ENCODE measurements at places on chromosomes 1 and 21. TPM values are rescaled to one million over a fixed set of nuclear protein-coding genes. Genes with fewer than 3 reads are reported as not detected.

Gene GJB5
- 1.0 TPM for total RNA-seq

Gene SH2D1B
- total RNA-seq = not detected

Gene UCHL5
- 60.8 TPM for total RNA-seq

Gene ADAMTS5
- total RNA-seq = 12.5 TPM

DNA sequence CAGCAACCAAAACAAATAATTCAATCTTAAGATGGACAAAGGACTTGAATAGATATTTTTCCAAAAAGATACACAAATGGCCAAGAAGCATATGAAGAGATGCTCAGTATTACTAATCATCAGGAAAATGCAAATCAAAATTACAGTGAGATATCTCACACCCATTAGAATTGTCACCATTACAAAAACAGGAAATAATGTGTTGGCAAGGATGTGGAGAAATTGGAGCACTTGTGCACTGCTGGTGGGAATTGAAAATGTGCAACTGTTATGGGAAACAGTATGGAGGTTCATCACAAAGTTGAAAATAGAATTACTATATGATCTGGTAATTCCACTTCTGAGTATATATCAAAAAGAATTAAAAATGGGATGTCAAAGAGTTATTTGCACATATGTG, 83.2 kb downstream of the SH3GLB1 start:
- no peak for DNase-seq

- peak; percentile 94 for DNase-seq
These were observed 21.8 kb downstream of the RSPH1 start for GRCh38 chr21:42474043-42474831.

- DNase-seq = peak; percentile 27
These were observed 51.1 kb upstream of the PDC start for GRCh38 chr1:186511761-186512637.

GRCh38 chr1:44721485-44722361, 9.2 kb downstream of the RNU5D-1 start:
- DNase-seq = peak; percentile 76

- DNase-seq = peak; percentile 33
These were observed 8.7 kb downstream of the WNT3A start for GRCh38 chr1:228015276-228016180.

DNA sequence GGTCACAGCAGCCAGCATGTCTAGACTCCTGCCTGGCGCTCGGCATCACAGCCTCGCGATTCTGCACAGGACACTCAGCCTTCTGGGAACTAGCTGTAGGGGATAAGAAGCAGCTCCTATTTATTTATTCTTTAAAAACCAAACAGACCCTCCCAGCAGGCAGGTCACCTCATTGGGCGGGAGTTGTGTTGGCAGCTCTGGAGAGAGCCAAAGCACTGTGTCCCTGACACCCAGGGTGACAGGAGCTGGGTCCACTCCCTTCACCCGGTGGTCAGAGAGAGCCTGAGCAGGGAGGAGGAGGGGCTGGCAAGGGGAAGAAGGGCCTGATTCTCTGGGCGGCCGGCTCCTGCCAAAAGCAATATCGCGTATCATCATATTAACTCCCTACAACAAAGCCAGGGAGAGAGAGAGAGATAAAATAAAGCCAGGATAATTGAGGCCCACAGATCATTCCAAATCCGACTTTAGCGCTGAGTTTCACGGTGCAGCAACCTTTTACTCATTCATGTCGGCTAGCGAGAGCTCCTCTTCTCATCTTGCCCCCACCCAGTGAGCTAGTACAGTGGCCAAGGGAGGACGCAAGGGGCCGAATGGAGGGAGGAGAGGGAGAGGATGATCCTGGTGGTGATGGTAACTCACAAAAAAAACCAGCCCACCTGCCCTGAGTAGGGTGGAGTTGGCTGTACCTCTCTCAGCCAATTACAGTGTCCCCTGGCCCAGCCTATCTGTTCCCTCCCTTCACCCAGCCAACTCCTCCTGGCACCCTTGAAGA, 79.8 kb upstream of the IFFO2 start:
- no peak for DNase-seq

GRCh38 chr21:42939582-42940413, 14.4 kb upstream of the ERVH48-1 start:
- peak; percentile 94 for DNase-seq
